ENCODE measurements at places on chromosomes 6 and 20.

DNA sequence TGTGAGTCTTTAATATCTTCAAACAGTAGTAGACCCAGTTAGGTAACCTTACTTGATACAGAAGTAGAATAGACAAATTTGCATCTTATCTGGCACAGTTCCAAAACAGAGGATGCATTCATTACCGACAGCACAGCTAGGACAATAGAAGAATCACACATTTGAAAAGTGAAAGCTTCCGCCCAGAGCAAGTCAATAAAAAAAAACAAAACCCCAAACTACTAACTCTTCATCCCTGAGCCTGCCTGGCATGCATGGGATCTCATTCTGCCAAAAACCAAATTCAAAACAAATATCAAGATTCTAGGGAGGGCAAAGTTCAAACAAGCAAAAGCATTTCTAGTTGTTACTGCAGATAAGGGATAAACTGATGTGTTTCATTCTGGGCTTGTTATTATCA lies 235.4 kb downstream of the BTBD9 start:
- no peak for DNase-seq

GRCh38 chr6:159038914-159039884 lies 5.6 kb downstream of the TAGAP start:
- DNase-seq, result peak; percentile 54

GRCh38 chr6:88605271-88605670 lies 358.1 kb downstream of the RNGTT start:
- DNase-seq, result no peak

GRCh38 chr20:38645351-38645750 lies 43.7 kb downstream of the ARHGAP40 start:
- no peak for DNase-seq

GRCh38 chr6:105136431-105137350 lies 43.1 kb downstream of the POPDC3 start:
- DNase-seq, result peak; percentile 31

GRCh38 chr6:148021699-148022098 lies 320.9 kb upstream of the SASH1 start:
- DNase-seq, result no peak

- DNase-seq, result no peak
These were observed 56.1 kb upstream of the UNC93A start for GRCh38 chr6:167235005-167235404.

DNA sequence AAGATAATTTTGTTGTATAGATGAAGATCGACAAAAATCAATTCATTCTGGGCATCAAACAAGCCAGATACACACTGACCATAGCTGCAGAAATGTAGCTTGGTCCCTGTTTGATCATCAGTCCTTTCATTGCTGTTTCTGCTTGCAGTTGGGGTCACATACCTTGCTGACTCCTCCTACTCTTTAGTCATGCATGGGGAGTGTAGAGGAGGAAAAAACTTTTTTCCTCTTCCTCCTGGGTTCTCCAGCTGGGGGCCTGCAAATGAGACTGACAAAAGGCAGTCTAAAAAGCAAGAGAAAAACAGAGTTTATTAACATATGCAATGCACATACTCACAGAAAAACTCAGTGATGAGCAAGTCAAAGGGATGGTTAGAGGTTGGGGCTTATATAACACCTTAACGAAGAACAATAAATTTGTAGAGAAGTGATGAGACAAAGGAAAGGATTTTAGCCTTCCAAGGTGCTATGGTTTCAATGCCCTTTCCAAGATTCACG lies 105.8 kb downstream of the QRSL1 start:
- DNase-seq, result no peak

DNA sequence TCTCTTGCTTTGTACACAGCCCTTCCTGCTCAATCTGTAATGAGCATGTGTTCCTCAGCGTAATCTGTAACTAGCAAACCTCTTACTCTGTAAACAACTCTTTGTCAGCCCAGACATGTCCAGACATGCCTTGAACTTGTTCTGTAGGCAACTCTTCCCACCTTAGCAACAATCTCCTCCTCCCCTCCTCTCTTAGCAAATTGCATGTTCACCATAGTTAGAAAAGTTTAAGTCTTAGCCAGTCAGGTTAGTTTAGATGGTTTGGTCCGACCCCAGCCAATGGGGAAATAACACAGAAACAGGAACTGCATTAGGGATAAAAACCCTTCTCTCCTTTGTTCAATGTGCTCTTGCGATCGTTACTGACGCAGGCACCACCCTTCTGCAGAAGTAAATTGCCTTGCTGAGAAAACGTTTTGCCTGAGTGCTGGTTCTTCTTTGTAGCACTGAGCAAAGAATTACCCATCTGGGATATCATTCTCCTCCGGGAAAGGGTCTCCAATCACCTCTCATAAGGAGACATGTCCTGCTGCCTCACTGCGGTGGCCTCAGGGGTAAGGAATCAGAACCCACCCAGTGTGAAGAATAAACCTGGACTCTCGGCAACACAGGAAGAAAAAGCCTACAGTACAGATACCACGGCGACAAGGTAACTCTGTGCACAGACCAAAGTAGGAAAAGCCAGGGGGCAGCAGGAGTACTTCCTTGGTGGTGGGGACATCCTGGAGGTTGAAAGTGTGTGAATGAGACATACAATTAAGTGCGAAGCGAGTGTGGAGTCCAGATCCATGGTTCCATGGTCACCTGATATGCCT lies 26.2 kb downstream of the PLN start:
- DNase-seq, result no peak

DNA sequence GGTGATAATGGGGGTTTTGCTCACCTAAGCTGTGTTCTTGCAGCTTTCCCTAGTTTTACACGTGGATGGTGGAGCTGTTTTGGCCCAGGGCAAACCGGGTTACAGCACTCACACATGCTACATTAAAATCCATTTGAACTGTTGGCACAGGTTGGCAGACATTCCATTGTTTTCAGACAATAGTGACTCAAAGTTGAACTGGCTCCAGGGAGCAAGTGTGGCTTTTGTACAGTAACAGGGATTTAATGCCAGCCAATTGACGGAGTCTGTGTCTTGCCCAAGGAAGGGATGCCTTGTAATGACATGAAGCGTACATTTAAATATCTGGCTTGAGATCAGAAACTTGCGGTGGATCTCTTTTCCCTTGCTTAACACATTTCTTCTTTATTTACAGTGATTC lies 183.1 kb downstream of the DTNBP1 start:
- DNase-seq, result no peak

GRCh38 chr6:43784049-43784855 lies 14.2 kb downstream of the VEGFA start:
- DNase-seq, result no peak

DNA sequence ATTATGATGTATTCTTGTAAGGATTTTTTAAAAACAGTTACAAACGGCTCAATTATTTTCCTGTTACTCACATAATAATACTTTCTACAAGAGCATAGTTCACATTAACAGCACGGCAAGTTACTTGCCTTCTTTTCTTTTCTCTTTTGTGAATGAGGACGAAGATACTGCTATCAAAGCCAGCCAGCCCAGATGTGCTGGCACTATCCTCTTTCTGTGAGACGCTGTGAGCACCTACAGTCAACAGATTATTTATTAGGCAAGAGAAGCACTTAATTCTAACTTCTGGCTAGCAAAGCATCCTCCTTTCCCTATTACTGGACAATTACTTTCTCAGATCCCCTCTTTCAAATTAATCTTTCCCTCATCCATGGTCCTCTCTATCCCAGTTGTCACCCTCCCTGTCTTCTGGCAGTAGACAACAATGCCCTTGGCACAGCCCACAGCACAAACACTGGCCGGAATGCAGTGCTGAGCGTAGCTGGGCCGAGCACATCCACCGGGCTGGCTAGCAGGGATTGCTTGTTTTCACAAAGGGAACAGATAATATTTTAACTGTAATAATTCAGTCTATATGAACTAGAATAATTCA lies 262.1 kb downstream of the FOXC1 start:
- DNase-seq, result no peak

DNA sequence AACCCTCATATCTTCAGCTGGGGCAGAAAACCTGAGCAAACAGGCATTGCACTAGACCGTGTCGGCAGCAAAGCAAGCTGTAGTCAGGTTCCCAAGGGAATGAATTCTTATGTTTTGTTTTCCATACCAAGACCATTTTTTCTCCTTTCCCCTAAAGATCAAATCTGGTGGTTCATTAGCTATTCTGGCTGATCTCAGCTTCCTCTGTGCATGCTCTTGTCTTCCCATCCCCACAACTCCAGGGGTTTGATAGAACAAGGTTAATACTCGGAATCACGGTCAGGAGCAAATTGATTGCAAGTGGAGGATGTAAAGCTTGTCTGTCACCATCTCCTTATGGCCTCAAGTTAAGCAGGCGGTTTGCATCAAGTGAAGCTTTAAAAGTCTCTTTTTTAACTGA lies 778.8 kb downstream of the KIF16B start:
- no peak for DNase-seq

DNA sequence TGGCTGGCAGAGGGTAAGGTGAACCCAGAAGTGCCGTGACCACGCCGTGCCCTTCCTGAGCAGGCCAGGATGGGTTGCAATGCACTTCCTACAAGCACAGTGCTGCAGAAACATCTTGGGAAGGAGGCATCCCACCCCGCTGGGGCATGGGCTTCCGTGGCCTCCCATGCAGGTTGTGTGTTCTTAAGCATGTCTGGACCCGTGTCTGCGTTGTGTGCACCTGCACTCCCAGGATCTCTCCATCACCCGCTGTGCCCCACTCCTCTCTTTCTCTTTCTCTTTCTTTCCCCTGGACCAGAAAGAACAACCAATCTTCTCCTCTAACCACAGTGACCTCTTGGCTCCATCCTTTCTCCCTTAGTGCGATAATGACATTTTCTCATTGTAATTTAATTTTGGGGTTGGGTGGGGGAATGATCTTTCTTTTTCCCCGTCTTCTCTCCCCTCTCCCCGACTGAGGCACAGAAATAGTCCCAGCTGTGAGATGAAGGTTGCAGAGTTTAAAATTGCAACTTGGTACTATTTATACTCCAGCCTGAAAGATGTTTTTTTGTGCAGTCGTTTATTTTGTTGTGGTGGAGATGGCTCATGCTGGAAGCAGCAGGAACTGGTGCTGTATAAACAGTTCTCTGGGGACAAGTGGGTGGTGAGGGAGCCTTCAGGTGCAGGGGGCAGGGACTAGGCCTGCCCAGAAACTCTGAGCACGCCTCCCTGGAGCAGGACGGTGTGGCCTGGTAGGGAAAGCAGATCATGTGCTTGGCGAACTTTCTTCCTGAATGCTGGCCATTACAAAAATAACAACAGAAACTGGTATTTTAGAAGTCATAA lies 20.5 kb downstream of the BCAS4 start:
- peak; percentile 16 for DNase-seq

- DNase-seq, result no peak
These were observed 62.6 kb downstream of the FAM50B start for GRCh38 chr6:3911614-3912336.

- no peak for DNase-seq
These were observed 364.3 kb upstream of the HS3ST5 start for GRCh38 chr6:114707081-114707620.

- no peak for DNase-seq
These were observed 17.0 kb downstream of the MDGA1 start for GRCh38 chr6:37680668-37681067.

DNA sequence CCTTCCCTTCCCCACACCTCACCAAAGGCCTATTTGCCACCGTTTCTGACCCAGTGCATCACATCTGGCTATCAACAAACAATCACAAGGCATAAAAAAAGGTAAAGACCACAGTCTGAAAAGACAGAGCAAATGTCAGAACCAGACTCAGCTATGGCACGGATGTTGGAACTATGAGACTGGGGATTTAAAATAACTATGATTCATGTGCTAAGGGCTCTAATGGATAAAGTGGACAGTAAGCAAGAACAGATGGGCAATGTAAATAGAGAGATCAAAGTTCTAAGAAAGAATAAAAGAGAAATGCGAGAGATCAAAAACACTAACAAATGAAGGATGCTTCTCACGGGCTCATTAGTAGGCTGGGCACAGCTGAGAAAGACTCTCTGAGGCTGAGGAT lies 99.5 kb downstream of the LAMP5 start:
- DNase-seq, result no peak

GRCh38 chr6:168210239-168211105 lies 109.1 kb downstream of the DACT2 start:
- DNase-seq, result no peak

DNA sequence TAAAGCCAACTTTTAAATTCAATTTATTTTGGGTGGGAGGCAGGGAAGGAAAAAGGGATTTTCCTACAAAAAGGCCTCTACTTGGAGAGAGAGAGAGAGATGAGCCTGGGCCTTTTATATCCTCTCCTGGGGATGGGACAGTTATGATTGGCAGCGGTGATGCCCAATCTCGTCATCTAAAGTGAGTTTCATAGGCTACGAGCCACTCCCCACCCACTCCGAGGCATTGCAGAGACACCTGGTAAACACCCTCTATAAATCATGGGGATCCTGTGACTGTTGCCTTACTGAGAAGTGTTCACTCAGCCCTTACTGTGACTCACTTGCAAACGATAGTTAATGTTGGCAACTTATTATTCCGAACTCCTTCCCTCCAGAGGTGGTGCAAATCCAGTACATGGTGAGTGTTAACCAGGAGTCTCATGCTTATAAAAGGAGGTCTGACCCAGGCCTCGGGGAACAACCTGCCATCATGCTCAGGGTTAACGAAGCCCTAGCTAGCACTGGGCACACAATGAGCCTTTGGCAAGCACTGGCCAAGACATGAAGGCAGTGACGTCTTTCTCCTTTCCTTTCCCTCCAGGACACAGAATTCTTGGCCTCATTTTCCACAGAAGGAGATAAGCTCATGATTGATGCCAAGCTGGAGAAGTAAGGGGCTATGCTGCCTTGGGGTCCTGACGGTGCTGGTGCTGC lies 20.5 kb downstream of the BPIFB4 start:
- DNase-seq, result no peak

DNA sequence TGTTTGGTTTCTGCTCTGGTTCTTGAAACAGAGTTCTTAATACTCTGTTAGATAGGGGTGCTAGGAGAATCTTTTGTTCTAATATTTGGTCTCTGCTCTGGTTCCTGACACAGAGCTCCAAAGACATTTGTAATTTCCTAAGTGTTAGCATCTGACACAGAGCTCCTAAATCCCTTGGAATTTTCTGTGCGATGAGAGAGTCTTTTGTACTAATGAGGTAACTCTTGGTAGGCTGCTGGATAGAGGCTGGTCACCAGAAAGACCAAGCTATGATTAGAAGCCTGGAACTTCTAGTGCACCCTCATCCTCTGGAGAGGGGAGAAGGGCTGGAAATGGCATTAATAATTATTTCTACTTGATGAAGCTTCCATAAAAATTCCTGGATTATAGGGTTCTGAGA lies 7.7 kb upstream of the CD109 start:
- DNase-seq, result no peak

DNA sequence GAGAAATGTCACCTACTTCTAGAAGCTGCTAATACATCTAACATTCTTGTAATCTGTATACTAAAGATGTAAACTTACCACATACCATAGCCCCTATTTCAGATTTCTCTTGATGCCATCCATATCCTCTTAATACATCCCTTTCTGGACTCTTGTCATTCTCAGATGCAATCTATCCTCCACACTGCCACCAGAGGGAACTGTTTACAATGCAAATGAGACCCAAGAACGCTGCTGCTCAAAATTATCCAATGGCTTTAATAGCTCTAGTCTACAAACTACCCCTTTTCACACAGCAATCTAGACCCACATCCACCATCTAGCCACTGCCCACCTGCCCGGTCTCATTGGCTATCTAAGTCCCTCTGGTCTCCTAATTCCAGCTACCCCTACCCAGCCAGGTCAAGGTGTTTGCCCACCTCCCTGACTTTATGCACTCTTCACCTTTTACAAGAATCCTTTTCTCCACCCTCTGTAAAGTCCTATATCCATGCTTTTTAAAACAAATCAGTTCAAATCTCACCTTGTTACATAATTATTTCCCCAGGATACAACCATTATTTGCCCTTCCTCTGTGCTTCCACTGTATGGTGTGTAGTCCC lies 14.8 kb downstream of the FAXC start:
- peak; percentile 12 for DNase-seq

- peak; percentile 72 for DNase-seq
These were observed 4.8 kb upstream of the ATXN1 start for GRCh38 chr6:16766043-16766536.

Data from activated T-cell treated with anti-CD3 and anti-CD28 coated beads, Interleukin-2, amount 50 U/mL, for 72 hours (primary cell).